ENCODE measurements at places on chromosomes 4 and X. TPM values are rescaled to one million over a fixed set of nuclear protein-coding genes. Genes with fewer than 3 reads are reported as not detected.

- DNase-seq = no peak
Measured at GRCh38 chr4:164252286-164252685, 501.6 kb upstream of the SMIM31 start.

EVC gene
- polyA plus RNA-seq = 17.5 TPM

UGT2A1 gene
- 0.10 TPM for polyA plus RNA-seq

DNA sequence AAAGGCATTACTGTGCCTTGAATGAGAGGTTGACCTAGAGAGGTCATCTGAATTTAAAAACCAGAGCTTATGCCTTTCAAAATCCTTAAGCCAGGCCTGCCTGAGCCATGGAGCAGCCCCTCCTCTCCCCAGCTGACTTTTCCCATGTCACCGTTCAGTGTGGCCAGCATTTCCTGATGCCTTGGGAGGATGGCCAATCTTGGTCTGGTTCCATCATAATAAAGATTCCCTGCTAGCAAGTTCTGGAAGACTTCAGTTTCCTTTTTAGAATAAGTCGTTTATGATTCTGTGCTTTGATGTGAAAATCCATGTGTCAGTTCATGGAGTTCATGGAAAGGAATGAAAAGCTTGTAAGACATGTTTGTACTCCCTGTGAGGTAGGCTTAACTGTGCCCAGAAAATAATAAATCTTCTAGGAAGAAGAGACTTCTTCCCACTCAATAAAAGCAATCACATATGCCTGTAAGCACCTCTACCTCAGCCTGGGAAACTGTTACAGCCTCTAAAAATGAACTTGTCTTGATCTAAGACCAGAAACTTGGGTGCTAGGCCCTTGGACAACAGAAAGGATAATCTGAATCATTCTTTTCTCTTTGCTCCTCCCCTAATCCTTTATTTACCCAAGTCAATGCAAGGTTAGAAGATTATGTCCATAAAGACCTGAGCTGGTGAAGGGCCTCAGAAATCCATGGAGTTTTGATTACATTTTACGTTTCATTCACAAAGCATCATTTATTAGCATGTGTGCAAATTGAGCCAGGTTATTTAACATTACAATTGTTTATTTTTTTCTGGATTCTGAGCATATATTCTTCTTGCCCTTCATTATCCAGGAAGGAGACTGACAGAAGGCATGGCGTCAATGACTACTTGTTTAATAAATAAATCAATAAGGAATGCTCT lies 84.0 kb upstream of the TBC1D9 start:
- DNase-seq = no peak

DNA sequence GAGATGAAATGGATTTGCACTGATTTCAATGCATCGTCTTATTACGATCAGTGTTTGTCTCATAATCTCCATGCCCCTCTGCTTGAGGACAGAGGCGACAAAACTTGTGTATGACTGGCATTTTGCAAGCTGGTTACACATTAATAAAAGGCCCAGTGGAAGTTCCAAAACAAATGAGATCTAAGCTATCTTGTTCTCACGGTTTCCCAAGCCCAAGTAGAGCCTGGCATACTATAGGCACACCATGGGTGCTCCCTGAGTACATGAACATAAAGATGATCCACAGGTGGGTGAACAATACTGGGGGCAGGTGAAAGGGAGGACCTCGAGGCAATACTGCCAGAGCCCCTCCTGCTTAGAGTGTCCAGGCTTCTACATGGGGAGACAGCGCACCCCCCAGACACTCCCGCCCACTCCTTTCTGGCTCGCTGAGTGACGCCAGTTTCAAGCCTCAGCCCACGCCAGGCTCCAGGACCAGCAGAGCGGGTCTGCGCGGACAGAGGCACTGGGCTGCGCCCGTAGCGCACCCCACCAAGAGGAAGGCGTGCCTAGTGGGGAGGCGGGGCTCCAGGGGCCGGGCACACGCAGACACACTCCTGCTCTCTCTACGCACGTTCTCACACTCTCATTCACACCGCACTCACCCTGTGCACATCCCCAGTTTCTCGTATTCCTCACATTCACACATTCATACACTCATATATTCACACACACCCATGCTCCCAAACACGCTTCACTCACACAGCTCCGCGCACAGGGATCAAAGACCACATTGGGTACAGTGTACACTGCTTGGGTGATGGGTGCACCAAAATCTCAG lies 8.9 kb upstream of the GSX2 start:
- DNase-seq = no peak

EMCN gene
- 31.2 TPM for polyA plus RNA-seq

XIAP gene
- 33.2 TPM for polyA plus RNA-seq

SORCS2 gene
- 8.9 TPM for polyA plus RNA-seq

DNA sequence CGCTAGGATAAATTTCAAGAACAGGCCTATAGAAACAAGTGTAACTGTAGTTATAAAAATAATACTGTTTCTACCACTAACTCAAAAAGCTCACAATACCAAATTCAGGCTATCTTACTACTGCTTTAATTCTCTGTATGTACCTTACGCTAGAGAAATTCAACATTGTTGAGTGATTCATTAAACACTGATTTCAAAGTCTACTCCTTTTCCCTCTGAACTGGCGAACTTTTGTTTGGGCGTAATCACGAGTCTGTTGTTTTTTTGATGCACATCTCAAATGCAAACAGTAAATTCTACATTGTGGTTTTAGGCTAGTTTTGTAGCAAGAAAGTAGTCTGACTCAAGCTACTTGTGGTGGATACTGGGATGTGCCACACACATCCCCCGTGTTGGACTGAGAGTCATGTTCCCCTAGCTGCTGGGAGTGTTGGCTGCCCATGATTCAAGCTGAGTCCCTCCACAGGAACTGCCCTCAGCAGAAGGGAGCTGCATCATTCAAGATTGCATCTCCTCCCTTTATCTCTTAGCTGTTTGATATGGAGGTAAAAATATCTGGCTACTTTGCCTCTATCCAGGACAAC lies 406.1 kb downstream of the RAPGEF2 start:
- no peak for DNase-seq

Measured in muscle of arm (tissue), 14 donors.